Jurkat, Clone E6-1 (cell line): ENCODE measurements at places on chromosomes 2 and 18.

- DNase-seq = no peak
These were observed 25.5 kb upstream of the YWHAQ start for GRCh38 chr2:9656270-9656766.

GRCh38 chr18:7844017-7844416 is 276.9 kb downstream of the PTPRM start:
- DNase-seq = no peak

GRCh38 chr18:48475635-48476549 is 62.9 kb upstream of the CTIF start:
- DNase-seq = peak; percentile 54

DNA sequence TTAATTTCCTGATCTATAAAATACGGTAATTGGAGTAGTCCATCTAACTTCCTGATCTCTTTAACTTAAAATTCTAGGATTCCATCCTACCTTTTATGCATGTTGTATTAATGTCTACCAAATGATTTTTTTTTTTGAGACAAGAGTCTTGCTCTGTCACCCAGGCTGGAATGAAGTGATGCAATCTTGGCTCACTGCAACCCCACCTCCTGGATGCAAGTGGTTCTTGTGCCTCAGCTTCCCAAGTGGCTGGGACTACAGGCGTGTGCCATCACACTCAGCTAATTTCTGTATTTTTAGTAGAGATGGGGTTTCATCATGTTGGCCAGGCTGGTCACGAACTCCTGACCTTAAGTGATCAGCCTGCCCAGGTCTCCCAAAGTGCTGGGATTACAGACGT is 47.8 kb downstream of the CFAP36 start:
- no peak for DNase-seq

DNA sequence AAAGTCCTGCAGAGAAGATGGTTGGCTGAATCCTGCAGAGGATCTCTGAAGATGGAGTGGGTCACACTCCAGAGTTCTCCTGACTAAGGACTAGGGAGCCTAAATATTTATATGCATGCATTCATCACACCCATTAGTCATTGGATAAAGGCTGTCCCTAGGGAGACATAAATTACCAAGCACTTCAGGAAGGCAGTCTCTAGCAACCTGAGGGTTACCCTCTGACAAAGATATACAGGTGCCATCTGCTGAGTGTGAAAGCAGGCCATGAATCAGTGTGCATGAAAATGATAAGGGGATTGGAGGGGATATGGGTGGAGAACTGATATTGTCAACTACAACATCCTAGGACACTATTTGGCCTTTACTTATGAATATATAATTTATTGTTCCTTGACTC is 294.8 kb upstream of the DDX18 start:
- DNase-seq = no peak

GRCh38 chr18:6482198-6482977 is 67.7 kb upstream of the L3MBTL4 start:
- DNase-seq = no peak

DNA sequence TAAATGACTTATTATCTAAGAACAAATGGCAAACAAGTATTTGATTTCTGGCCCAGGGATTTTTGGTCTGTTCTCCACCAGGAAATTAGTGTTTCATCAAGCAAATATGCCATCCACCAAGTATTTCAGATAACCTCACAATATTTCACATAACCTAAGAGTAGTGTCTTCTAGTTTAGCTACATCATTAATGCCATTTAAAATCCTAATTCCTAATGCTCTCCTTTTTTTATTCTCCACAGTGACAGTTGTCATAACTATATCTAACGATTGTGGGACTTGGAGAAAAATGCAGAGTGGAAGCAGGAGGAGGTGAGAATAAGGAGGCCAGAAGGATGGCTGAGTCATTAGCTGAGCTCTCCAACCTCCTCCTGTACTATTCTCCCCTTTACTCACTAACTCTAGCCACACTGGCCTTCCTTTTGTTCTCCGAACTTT is 58.5 kb upstream of the CTLA4 start:
- DNase-seq = no peak

DNA sequence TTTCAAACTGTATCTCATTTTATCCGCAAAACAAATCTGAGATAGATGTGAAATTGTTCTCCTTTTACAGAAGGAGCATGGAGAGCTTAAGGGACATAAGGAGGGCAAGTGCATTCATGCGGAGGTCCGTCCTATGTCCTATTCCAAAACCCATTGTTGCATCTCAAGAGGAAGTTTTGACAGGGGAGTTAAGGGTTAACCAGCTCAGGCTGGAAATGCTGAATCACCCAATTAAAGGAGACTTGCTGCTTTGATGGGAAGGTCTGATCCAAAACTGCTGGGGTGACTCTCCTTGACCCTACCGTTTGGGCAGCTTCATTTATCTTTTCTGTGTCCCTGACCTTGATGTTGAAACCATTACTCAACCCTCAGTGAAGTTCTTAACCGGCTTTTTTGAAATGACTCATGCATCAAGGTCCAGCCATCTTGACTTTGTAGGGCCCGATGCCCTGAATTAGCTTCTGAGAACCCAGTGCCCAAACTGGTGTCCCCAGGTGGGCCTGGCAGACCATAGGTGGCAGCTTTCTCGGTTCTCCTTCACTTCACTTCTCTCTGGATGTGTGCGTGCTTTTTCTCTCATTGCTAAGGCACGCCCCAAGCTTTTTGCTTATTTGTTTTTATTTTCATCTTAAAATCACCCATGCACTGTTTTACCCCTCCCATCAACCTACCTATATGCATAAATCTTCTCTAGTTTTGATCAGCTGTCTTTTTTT is 15.9 kb upstream of the TXNDC2 start:
- DNase-seq = no peak

DNA sequence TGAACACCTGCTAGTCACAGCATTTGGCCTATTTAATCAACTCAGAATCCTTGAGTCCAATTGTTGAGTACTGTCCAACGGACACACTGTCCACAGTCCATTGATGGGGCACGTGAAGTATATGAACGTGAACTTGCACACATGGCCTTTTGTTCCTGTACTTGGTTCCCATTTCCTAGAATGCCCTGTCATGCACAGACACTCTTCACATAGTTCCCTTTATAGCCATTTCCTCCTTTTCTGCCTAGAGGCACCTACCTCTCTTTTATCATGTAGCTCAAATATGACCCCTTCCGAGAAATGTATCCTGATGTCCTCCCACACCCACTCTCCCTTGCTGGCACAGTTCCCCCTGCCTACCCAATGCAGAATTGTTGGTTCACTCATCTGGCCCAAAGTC is 8.7 kb upstream of the CRYGA start:
- no peak for DNase-seq
